ENCODE measurements at places on chromosomes 13 and 19.

- DNase-seq: no peak
Observed at GRCh38 chr13:24661713-24662112, 18.5 kb upstream of the ATP12A start.

GRCh38 chr19:54390942-54391577 is 24.2 kb upstream of the TTYH1 start:
- DNase-seq: peak; percentile 74

- no peak for DNase-seq
Observed at GRCh38 chr13:38871275-38871674, 119.4 kb downstream of the STOML3 start.

DNA sequence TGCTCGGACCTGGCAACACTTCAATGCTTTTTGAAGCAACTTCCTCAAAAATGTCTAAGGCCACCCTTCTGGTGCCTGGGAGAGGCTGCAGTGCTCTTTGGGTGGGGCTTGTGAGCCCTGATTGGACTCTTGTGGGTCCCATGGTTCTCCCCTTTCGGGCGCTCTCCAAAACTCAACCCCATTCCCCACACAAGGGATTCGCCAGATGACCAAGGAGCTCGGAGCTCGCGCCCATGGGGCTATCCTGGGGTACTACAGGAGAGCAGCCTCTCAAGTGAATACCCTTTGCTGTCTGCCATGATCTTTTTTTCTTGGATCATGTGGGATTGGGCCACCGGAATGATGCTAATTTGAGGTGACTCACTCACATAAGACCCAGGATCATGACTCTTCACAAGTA is 29.7 kb upstream of the KL start:
- no peak for DNase-seq

- no peak for DNase-seq
Observed at GRCh38 chr19:55432241-55432959, 10.7 kb downstream of the SHISA7 start.

- DNase-seq: peak; percentile 62
Observed at GRCh38 chr19:48501494-48502349, 9.9 kb downstream of the LMTK3 start.

DNA sequence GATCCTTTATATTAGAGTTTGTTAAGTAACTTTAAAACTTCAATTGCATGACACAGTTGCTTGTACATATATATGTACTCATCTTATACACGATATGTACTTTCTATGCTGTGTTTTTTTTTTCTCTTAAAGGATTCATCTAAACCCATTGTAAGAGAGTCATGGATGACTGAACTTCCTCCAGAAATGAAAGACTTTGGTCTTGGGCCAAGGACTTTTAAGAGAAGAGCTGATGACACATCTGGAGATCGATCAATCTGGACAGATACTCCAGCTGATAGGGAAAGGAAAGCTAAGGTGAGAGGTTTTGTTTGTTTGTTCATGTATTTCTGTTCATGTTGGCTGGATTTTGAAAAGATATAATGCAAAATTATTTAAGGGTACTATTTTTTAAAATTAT is 26.0 kb downstream of the GPALPP1 start:
- DNase-seq: no peak

GRCh38 chr19:48683349-48683748 is 10.5 kb upstream of the NTN5 start:
- DNase-seq: no peak

DNA sequence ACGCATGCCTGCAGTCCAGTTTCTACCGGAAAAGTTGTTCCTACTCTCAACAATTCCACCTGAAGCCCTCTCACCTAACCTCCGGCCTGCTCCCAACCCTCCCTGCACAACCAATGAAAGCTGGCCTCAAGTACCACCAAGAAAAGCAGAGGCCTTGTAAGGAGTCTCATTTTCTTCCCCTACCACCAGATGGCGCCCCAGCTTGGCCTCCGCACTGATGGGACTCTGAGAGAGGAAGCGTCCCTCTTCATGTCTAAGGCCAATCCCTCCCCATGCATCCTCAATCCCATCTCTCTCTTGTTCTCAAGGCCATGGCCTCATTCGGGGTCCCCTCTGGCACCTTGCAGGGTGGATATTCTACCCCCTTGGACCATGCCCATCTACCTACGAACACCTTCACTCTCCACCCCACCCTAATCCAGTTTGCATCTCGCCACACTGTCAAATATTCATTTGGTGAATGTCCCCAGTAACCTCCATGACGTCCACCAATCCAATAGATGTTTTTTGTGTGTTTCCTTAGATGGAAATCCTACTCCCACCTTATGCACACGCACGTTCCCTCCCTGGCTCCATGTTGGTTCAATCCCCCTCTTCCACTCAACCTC is 412.8 kb downstream of the ZNF536 start:
- DNase-seq: peak; percentile 62

DNA sequence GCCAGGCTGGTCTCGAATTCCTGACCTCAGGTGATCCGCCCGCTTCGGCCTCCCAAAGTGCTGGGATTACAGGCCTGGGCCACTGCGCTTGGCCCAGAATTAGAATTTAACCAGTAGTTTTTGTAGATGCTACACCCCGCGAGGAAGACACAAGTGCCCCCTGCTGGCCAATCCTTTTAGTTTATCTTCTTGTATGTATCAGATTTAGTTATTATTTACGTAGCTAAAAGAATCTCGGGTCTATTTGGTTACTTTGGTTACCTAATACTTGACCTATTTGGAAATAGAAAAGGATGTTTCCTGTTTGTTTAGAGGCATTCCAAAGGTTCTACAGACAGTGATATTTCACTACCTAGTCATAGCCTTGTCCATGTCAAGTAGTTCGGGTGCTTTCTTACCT is 22.0 kb downstream of the MUC16 start:
- peak; percentile 11 for DNase-seq

GRCh38 chr19:1087813-1088415 is 7.3 kb downstream of the POLR2E start:
- DNase-seq: no peak

DNA sequence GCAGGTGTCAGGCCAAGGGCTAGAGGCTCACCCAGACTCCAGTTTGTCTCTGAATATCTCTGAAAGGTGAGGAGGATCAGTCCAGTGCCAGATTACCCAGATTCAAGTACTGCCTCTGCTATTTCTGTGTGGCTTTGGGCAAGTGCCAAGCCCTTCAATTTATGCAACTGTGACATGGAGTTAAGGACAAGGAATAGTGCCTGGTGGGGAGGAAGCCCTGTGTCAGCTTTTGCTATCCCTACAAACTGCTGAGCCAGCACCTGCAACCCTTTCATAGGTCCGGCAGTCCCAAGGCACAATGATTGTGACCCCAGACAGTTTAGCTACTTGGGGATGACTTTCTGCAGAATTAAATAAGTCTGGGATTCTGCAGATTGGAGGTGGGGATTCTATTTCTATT is 123.0 kb downstream of the KL start:
- DNase-seq: no peak

GRCh38 chr13:113050734-113051431 is 54.7 kb upstream of the F7 start:
- no peak for DNase-seq

GRCh38 chr13:30406779-30407416 is 15.4 kb upstream of the UBE2L5 start:
- DNase-seq: no peak

- peak; percentile 94 for DNase-seq
Observed at GRCh38 chr19:10269333-10270179, 1.4 kb upstream of the ICAM1 start.

- DNase-seq: no peak
Observed at GRCh38 chr19:7831452-7831851, 1.4 kb downstream of the EVI5L start.

GRCh38 chr19:35872180-35872579 is 3.8 kb downstream of the APLP1 start:
- no peak for DNase-seq

DNA sequence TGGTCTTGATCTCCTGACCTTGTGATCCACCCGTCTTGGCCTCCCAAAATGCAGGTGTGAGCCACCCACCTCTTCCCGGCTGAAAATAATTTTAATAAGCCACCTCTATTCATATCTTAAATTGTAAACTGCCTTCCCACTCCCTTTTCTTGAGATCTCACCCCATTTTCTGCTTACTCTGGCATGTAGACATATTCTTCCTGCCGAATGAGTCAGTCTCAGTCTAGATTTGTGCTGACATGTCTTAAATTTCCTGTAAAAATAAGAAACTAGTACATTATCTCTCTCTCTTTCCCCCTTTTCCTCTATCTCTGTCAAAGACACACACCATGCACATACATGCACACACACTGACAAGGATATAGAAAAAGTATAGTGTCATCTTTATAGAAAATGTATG is 60.9 kb downstream of the THSD1 start:
- DNase-seq: no peak

GRCh38 chr13:114130131-114130836 is 2.1 kb downstream of the RASA3 start:
- DNase-seq: no peak

DNA sequence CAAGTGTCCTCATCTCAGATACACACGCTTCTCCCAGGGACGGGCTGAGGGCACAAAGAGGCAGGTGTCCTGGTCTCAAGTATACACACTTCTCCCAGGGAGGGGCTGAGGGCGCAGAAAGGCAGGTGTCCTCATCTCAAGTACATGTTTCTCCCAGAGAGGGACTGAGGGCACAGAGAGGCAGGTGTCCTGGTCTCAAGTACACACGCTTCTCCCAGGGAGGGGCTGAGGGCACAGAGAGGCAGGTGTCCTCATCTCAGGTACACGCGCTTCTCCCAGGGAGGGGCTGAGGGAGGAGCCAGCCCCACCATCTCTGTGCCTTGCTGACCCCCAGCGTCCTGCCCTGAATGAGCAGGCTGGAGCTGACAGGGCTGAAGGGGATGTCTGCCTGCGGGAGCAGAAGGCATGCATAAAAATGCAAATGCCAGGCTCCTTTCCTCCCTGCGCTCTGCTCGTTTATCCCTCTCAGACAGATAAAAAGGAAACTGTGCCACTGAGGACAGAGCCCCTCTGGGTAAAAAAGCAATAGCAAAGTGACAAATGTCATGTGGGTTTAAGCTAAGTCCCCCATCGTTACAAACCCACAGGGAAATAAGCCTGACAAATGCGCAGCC is 96.1 kb upstream of the UQCRFS1 start:
- DNase-seq: no peak

GRCh38 chr13:73722120-73722519 is 412.1 kb downstream of the KLF12 start:
- no peak for DNase-seq

DNA sequence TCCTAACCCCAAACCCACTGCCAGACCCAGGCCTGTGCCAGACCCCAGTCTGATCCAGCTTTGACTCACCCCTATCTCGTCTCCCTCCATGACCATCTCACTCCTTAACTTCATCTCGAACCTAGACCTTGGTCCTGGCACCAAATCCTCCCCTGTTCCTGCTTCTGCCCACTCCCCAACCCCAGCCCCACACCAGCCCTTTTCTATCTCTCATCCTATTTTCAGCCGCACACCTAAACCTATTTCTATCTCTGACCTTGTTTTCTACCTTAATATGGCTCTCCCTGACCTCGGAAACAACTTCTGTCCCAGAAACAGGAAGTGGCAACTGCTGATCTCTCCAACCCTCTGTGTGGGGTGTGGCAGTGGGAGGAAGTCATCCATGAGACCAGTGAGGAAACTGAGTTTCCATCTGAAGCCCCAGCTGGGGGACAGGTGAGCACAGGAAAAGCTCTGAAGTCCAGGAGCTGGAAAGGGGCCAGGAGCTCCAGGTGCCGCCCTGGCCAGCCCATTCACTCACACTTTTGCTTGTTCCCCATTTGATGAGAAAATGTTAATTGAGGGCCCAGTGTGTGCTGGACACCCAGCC is 13.7 kb downstream of the PTH2 start:
- no peak for DNase-seq

DNA sequence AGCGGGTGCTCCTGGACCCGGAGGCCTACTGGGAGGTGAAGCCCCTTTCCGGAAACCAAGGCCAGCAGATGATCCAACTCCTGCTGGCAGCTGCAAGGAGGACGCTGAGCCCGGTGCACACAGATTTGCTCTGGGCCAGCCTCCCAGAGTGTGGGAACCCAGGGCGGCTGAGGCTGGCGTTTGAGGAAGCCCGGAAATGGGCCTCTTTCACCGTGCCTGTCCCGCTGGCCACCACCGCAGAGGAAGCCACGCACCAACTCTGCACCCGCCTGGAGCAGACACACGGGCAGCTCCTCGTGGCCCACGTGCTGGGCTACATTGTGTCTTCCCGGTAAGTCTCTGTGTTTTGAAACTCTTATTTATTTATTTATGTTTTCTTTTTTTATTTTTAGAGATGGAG is 30.4 kb downstream of the NWD1 start:
- DNase-seq: no peak

- DNase-seq: no peak
Observed at GRCh38 chr13:90552702-90553101, 794.8 kb upstream of the MIR17HG start.

GRCh38 chr13:20686863-20687579 is 16.5 kb upstream of the IL17D start:
- no peak for DNase-seq

All from activated naive CD8-positive, alpha-beta T cell treated with anti-CD3 and anti-CD28 coated beads, Interleukin-2, amount 50 U/mL, for 24 hours (primary cell).